ENCODE measurements at places on chromosomes 6 and 20.
A peak's percentile ranks its signal among the peaks of the same experiment; 100 is the strongest.

DNA sequence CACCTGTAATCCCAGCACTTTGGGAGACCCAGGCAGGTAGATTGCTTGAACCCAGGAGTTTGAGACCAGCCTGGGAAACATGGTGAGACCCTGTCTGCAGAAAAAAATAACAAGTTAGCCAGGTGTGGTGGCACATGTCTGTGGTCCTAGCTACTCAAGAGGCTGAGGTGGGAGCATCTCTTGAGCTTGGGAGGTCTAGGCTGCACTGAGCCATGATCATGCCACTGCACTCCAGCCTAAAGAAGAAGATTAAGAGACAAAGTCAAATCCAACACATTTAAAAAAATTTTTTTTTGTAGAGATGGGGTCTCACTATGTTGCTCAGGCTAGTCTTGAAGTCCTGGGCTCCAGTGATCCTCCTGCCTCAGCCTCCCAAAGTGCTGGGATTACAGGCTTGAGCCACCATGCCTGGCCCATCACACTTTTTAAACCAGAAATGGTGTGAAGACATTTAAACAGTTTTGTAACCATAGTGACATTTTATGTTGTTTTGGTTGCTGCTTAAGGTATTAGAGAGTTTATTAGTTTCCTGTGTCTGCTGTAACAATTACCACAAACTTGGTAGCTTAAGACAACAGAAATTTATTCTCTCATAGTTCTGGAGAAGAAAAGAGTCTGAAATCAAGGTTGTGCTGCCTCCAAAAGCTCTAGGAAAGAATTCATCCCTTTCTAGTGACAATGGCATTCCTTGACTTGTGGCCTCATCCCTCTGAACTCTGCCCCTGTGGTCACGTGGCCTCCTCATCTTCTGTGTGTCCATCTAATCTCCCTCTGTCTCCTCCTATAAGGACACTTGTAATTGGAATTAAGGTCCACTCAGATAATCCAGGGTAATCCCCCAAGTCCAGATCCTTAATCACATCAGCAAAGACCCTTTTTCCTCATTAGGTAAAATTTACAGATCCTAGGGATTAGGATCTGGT is 104.6 kb upstream of the TNFAIP3 start:
- no peak for DNase-seq

DNA sequence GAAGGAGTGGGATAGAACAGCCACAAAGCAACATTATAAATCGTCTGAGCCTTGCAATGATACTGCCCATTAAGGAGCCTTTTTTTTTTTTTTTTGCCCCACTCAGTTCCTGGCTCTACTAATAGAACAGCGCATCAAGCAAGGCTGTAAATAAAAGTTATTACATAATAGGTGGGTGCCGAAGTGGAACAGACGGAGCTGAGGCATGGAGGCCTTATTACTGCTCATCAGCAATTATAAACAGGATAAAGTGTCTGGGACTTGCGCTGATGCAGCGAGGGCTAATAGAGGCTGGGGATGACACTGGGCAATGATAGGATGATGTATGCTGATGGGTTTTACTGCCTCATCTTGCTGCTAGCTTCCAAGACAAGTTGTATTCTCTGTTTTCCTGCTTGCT is 272.1 kb downstream of the ZFAND3 start:
- DNase-seq, result no peak

DNA sequence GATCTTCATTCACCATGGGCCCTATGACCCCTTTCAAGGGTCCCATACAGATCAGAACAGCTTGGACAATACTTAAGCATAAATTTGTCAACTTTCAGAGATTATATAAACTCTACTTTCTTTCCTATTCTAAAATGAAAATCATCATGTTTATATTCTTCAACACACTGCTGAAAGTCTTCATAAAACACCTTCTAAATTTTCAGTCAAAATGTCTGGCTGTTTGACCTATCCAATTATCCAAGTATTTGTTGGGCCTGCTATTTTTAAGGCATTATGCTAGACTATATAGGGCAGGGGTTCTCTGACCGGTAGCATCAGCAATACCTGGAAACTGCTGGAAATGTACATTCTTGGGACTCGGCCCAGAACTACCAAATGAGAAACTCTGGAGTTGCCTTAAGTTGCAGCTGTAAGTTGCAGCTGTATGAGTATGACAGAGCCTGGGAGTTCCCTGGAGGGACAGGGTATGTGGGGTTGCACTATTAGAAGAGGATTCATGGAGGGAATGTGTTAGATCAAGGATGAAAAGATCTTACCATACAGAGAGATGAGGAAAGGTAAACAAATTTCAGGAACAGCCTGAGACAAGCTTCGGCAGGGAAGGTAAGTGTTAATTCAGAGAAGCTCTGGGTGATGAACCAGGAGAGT is 293.0 kb downstream of the ADGB start:
- peak; percentile 28 for DNase-seq

DNA sequence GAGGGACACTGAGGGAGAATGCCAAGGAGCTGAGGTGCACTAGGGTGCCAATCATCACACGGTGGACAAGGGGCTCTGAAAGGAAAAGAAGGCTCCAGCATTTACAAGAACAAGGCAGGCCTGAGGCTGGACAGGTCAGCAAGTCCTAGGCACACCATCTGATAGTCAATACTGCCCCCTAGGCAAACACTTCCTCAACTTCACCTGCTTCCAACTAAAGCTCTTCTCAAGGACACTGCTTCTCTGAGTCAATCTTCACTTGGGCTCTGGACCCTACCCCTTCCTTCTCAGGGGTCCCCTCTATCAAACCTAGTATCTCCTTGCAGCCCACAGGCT is 37.7 kb upstream of the SLC4A11 start:
- DNase-seq, result peak; percentile 11

- no peak for DNase-seq
Measured at GRCh38 chr20:60494476-60494875, 536.3 kb downstream of the CDH26 start.

DNA sequence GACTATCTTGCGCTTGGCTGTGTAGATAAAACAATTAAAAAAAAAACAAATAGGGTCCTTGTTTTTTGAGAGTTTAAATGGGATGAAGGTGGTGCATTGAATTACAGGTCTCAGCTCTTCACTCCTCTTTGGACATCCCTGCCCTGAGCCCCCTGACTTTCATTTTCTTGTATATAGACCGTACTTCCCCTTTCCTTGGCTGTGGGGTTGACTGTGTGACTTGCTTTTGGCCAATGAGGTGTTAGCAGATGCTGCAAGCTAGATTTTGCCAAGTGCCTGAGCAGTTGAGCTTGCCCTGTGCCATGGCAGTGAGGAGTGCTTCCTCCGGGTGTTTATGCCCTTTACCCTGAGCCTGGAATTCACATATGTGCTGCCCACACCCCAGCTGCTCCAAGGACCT is 386.1 kb upstream of the ZFP64 start:
- DNase-seq, result no peak

DNA sequence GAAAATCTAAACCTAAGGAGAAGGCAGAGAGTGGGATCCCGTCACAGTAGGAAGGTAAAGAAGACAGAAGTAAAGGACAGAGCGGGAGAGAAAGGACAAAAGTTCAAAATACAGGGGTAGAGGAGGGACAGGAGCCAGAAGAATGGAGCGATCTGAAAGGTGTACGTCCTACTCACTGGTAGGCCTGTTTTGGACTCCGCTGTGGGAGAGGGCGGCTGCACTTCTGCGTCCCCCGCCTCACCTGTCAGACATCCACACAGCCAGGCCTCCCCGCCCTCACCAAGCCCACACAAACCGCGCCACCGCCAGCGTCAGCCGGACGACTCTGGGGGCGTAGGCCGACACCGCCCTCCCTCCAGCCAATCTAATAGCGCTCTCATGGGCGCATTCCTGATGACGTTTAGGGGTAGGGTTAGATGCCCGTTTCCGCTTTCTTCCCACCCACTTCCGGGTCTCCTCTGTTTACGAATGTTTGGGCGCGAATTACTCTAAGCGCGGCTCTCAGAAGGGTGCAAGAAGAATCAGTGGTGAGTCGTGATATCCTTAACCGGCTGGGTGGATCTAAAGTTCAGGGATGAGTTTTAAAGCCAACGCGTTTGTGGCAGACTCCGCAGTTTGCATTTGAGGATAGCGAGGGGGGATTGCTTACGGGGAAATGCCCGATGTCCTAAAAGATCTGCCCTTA is at the start of the genes CENPQ and MMUT:
TSS of gene CENPQ (plus strand) at position 444 of the 685 bp plus-strand sequence. CDS start 6,807 bp downstream, outside the sequence.
TSS of gene MMUT (minus strand) at position 327 of the 685 bp plus-strand sequence. CDS start 3,787 bp downstream, outside the sequence.
- DNase-seq, result peak; percentile 95

GRCh38 chr20:17480696-17481095 is 50.5 kb downstream of the BFSP1 start:
- DNase-seq, result no peak

- DNase-seq, result peak; percentile 39
Measured at GRCh38 chr6:127190552-127190951, 72.1 kb downstream of the RSPO3 start.

DNA sequence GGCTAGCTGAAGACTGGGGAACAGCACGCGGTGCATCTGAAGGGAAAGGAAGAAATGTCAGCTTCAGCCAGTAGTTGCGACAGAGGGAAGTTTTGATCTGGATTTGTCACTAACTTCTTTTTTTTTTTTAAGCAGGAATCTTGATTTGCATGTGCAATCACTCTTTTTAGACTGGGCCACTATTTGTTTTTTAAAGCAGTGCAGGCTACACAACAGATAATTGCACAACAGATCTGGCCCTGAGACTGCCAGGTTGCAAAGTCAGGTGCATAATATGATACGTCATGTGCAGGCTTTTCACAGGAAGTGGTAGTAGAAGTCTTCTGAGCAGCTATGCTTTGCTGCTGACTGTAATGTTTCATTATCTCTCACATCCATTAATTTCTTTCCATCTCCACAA is 13.5 kb downstream of the PFDN4 start:
- DNase-seq, result peak; percentile 52

DNA sequence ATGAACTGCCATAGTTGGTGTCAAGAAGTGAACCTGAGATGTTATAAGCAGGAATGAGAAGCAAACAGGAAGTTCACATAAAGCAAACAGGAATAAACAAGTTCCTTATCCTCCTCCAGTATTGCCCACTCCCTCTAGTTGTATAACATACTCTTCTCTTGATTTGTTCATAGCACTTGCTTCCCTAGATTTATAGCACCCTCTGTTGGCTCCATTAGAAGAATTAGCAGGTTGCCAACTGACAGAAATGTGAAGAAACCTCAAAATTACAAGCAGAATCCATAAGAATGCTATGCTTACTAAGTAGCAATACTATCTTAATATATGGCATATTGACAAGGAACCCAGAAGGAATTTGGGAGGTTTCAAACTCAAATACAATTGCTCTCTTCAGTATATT is 195.4 kb downstream of the TBX18 start:
- no peak for DNase-seq

DNA sequence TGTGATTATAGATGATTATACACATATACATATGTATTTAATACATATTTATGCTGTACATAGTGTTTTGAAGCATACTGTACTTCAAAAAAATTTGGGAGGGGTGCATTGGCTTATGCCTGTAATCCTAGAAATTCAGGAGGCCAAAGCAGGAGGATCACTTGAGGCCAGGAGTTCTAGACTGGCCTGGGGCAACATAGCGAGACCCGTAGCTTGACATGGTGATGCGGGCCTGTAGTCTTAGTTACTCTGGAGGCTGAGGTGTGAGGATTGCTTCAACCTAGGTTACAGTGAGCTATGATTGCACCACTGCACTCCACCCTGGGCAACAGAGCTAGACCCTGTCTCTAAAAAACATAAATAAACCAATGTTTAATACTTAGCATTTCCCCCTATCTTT is 1.6 kb upstream of the FAM110A start:
- no peak for DNase-seq

GRCh38 chr6:148426317-148426977 is 83.8 kb downstream of the SASH1 start:
- no peak for DNase-seq

DNA sequence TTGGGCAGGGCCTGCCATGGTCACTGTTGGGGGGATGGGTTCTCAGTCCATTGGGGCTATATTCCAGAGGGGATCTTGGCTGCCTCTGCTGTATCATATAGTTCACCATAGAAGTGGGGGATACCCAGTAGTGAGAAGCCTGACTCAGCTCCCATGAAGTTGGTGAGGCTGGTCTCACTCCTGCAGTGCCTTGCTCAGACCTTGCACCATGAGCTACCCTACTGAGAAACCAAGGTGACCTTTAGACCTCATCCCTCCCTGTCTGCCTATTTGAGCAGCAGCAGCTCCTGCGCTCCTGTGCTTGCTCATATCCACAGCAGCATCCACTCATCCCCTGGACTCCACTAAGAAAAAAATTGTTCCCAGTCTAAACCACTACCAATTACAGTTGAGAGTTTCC is 56.0 kb upstream of the HEY2 start:
- DNase-seq, result no peak

GRCh38 chr6:24766680-24767462 is 7.9 kb upstream of the GMNN start:
- DNase-seq, result peak; percentile 76

DNA sequence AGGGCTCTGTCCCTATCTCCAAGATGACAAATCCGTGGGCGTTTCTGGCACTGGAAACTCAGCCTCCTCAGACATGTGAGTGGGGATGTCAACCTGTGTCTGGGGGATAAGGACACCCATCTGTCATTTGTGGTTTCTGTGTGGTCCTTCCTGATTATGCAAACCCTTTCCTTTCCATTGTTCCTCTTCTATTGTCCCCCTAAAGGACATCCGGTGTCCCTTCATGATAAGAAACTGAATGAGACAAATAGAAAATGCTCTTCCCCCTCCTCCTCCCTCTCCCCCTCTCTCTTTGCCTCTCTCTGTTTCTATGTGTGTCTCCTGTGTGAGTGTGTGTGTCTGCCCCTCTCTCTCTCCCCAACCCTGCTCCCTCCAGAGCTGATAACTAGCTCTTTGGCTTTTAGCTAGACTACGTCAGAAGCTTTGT is 11.5 kb upstream of the GLP1R start:
- no peak for DNase-seq

- DNase-seq, result no peak
Measured at GRCh38 chr20:16415071-16416053, 157.9 kb downstream of the KIF16B start.

DNA sequence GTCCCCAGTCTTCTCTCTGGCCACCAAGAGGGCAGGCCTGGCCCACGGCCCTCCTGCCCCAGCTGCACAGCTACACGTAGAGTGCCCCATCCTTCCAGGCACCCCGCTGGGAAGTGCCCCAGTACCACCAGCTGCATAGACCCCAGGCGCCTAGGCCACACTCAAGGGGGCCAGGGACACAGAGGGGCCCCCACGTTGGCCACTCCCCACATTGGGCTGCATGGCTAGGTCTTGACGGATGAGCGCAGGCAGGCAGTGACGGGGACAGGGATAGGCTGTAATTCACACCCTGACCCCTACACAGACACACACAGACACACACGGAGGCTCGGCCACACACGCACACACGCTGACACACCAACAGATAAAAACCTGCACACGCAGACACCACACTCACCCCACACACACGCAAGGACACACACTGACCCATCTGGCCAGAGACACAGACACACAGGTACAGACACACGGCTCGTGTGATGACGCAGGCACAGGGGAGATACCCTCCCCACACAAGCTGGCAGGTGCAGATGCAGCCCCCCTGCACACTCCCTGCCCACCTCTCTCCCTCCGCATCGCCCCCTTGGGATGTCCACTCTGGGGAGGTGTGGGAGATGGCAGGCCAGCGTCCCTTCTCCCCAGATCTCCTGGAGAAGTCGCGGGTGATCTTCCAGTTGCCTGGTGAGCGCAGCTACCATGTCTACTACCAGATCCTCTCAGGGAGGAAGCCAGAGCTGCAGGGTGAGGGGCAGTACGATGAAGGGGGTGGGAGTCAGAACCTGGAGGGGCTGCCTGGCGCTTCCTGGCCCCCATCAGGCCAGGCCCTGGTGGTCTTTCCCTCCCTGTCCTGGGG is 30.0 kb downstream of the MYH7B start:
- DNase-seq, result no peak

GRCh38 chr20:33673114-33673409 is 1.2 kb downstream of the NECAB3 start:
- no peak for DNase-seq

GRCh38 chr6:168345896-168346754 is 26.5 kb upstream of the DACT2 start:
- no peak for DNase-seq

GRCh38 chr20:1187605-1188171 is 2.9 kb upstream of the TMEM74B start:
- peak; percentile 11 for DNase-seq
